Endothelial cell of umbilical vein (primary cell): ENCODE measurements at places on chromosomes 2 and 18.

DNA sequence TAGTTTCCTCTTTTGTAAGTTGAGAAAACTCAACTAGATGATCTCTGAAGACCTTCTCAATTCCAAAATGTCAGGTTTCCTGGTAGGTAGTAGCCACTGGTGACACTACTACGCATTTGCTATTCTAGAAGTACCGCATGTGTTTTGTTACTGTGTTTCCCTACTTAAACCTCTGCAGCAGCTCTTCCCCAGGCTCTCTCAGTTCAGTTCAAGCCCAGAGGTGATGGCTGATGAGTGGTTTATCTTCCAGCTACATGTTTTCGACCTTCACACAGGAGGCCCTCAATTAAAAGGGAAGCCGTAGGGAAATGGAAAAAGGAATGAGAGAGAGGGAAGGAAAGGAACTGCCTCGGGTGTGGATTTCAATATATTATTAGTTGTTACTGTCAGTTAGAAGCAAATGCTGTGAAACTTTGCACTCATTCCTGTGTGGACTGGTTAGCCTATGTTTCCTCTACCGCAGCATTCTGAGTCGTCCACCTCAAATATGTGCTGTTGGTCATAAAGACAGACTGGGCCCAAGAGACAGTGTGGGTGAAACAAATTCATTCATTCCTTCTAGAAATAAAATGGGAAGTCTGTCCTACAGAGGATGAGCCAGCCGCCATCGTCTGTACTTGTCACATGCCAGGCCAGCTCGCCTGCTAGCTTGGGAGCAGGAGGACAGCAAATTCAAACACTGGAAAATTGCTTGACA is 455.2 kb upstream of the RAB12 start:
- no peak for DNase-seq

DNA sequence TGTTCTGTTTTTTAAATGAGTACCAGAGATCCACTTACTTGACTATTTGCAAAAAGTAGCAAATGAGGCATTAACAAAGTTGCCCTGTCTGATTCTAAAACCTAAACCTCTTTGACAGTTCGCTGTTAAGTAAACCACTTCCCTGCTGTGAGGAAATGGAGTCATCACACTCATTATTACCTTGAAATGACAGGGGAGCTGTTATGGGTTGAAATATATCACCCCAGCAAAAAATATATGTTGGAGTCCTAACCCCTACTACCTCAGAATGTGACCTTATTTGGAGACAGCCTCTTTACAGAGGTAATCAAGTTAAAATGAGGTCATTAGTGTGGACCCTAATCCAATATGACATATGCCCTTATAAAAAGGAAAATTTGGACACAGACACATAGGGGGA is 36.1 kb downstream of the DHRS9 start:
- DNase-seq, result no peak

GRCh38 chr2:36611316-36611990 is 13.5 kb upstream of the FEZ2 start:
- no peak for DNase-seq

DNA sequence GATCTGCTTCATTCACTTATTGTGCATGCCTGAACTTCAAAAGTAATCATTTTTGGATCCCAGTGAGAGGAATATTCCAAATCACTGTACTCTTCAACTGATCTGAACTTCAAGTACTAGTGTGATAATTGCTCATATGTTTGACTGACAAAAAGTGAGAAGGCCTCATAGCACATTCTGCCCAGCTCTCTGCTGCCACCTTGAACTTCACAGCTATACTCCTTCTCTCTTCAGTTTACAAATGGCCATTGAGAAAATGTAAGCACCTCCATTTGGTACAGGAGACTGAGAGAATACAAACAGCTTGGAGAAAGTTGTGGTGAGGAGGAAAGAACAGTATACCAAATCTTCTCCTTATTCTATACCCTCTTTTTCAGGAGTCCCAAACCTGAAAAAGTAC is 946.0 kb upstream of the CHAC2 start:
- DNase-seq, result no peak

GRCh38 chr2:30134582-30134981 is 12.2 kb upstream of the YPEL5 start:
- no peak for DNase-seq
